ENCODE measurements at places on chromosomes 3 and 15.

- DNase-seq: no peak
These were observed 600.5 kb downstream of the PYDC2 start for GRCh38 chr3:192061426-192061825.

DNA sequence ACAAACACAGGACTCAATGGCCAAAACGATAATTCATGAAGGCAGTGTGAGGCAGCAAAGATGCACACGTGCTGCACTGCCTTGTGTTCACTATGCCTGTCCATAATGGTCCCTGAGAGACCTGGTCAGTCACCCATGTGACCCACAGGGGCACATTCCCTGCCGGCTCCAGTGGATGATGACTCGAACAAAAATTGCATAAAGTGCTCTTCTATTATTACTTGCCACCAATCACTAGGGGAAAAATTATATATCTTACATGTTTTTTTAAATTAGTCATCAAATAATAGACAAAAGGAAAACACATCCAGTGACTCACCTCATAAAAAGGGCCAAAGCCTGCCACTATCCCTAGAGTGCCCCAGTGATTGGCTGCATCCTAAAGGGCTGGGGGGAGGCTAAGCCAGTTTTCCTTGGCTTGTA, 47.5 kb downstream of the UBP1 start:
- DNase-seq: no peak

GRCh38 chr3:177179281-177180067, 17.8 kb downstream of the TBL1XR1 start:
- no peak for DNase-seq

DNA sequence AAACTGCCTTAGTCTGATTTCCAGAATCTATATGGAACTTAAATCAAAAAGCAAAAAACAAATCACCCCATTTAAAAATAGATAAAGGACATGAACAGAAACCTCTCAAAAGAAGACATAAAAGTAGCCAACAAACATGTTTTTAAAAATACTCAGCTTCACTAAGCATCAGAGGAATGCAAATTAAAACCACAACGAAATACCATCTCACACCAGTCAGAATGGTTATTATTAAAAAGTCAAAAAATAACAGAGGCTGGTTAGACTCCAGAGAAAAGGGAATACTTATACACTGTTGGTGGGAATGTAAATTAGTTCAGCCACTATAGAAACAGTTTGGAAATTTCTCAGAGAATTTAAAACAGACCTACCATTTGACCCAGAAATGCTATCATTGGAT, 367.9 kb downstream of the ZIC4 start:
- DNase-seq: no peak

GRCh38 chr3:126121632-126122031, 37.7 kb upstream of the SLC41A3 start:
- DNase-seq: no peak

DNA sequence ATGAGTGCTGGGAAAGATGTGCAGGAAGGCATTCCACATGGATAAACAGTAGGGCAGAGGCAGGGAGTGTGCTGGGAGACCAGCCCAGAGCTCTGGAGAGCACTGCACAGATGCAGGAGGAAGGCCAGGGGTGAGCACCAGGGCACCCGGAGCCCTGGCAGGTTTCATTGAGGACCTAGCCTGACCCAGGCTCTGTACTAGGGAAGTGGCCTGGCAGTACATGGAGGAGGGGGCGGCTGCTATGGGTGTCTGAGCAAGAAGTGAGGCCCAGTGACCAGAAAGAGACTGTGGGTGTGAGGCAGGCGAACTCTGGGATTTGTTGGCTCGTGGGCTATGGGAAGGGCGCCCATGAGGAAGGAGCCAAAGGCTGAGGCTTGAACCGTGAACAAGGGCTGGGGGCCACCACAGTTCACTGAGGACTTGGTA, 139.1 kb downstream of the DNAJB8 start:
- DNase-seq: no peak

DNA sequence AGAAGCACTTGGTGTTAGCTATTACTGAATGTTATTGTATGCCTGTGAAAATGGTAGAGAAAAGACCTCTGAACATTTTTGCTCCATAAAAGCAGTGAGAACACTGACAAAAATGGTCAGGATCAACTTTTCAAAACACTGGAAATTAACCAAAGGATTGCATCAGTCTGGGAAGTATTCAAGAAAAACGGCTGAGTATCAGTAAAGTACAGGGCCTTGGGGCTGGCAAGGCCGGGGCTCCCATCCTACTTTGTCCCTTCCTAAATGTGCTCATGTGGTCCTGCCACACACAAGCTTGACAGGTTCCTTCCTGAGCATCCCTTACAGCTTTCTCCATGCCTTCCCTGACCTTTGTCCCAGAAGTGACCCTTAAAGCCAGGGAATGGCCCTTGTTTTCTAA, 84.0 kb downstream of the CFAP20DC start:
- DNase-seq: no peak

GRCh38 chr3:59540696-59541095, 490.9 kb upstream of the CFAP20DC start:
- no peak for DNase-seq

DNA sequence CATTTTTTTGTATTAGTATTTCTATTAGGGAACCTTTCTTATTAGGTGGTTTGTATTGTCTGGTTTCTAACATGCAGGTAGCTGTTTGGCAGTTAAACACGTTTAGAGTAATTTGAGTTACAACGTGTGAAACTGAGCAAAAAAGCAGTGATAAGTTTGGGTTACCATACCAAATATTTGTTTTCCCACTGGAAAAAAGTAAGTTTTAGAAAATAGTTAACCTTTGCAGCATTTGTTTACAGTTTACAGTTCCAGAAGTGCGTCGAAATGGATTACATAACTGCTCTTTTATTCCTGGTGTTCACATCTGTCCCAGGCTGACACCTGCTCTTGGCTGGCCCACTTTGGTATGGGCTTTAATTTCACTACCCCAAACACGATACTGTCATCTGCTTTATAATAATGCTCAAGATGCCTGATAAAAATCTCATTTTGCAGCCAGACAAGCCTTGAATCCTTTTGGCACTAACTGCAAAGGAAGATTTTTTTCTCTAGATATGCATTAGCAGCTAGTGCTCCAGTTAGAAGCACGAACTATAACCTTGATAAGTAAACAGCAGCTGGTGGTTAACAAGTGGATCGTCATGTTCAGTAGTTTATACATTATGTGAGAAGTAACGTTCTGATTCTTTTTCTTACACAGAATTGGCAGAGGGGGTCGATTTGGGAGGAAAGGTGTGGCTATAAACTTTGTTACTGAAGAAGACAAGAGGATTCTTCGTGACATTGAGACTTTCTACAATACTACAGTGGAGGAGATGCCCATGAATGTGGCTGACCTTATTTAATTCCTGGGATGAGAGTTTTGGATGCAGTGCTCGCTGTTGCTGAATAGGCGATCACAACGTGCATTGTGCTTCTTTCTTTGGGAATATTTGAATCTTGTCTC, 5.3 kb downstream of the EIF4A2 start:
- no peak for DNase-seq

DNA sequence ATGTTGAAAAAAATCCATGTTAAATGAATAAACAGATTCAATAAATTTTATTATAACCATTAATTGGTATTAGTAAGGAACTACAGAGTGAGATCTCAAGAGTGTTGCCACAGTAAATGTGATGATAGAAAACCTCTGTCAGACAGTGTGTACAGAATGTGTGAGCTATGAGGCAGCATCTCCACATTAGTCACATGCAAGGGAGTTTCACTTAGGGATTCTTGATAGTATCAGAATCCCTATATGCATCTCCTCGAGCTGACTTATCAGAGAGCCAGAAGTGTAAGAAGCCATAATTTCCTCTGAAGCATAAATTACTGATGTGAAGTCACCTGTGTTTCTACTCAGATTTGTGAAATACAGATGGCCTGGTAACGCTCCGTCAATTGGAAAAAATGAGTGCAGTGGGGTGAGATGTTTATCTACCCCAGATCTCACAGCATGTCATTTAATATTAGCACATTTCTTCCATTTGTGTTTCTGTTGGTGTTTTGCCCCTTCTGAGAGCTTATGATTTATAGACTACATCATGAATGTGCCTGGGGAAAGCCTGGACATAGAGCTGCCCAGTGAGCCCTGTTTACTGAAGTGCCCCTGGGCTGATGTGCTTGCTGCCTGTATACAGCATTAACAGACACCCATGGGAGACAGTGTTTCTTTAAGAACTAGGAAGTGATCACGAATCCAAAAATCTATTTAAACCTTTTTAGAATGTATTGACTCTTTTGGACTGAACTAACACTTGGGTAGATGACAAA, 262.4 kb downstream of the CPNE4 start:
- DNase-seq: no peak

DNA sequence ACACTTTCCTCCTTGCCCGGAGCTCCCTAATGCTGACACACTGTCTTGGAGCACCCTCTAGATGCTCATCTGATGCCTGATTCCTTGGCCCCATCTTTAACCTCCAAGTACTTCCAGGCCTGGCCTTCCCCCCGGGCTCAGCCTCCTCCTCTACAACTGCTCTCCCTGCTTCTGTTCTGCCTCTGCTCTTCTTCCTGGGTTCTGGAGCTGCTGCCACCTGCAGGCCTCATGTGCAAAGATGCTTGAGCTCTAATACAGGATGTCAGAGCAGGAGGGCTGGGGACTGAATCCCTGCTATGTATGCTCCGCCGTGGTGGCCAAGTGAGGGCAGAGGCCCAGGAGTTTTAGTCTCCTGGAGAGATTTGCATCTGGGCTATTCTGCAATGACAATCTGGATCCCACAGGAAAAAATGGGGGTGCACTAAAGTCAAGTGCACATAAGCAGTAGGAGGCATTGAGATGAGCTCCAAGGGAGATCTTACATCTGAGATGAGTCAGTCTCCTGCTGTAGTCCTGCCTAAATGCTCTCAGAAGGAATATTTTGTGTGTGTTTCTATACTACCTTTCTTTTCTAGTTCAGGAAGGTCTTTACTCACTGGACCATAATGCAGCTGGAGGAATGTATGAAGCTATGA, 296.3 kb downstream of the UACA start:
- peak; percentile 72 for DNase-seq

DNA sequence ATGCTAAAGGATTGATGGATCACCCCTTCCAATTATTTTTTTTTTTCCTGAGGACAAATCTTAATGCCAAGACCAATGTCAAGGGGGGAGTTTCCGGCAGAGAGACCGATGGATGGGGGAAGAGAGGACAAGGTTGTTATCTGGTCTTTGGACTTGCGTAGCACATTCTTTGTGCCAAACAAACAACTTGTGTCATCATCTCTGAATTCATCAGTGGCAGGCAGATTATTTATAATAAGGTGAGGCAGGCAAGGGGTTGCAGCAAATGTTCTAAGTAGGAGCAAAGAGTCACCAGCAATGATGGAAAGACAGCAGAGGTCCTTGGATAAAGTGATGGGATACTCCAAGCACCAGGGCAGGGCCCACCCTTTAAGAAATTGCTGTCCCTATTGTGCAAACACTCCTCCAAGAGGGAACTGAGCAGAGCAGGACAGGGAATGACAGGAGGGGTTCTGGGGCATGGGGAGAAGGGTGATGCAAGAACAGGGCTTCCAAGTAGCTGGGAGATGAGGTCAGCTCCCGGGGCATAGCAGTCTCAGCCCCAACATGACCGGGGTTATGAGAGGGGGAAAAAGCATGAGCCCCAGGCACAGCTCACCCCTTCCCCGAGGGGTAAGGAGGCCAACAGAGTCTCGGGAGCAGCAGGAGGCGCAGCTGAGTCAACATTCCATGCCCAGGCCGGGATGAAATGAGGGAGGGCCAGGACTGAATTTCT, 57.4 kb downstream of the ANXA2 start:
- DNase-seq: no peak
